Aortic smooth muscle cell (primary cell): ENCODE measurements at places on chromosomes 5 and 9. TPM values are rescaled to one million over a fixed set of nuclear protein-coding genes. Genes with fewer than 3 reads are reported as not detected.

Gene PLAC8L1
- total RNA-seq: 0.25 and 0.40 TPM in 2 replicates

Gene OR1J2
- total RNA-seq: 0.53 TPM in 1 of 2 replicates, not detected in the other

Gene CSNK1G3
- total RNA-seq: 33.3 and 42.0 TPM in 2 replicates

Gene P4HA2
- 114 and 136 TPM in 2 replicates for total RNA-seq

Gene PCDHAC2
- 0.31 and 0.53 TPM in 2 replicates for total RNA-seq

Gene TSLP
- 18.9 and 26.5 TPM in 2 replicates for total RNA-seq

Gene TAF11L5
- not detected in 2 replicates for total RNA-seq

Gene TIGD6
- 6.2 and 7.3 TPM in 2 replicates for total RNA-seq

Gene SPOCK1
- 50.3 and 224 TPM in 2 replicates for total RNA-seq

Gene INPP5E
- total RNA-seq: 5.2 and 5.3 TPM in 2 replicates

Gene SURF2
- total RNA-seq: 13.9 and 21.3 TPM in 2 replicates

Gene DDX46
- total RNA-seq: 20.1 and 21.3 TPM in 2 replicates

Gene FABP6
- total RNA-seq: not detected in 2 replicates

Gene CDH9
- total RNA-seq: not detected in 2 replicates

Gene SNX2
- 75.7 and 109 TPM in 2 replicates for total RNA-seq

Gene ORM2
- total RNA-seq: not detected in 2 replicates

Gene SH3GL2
- total RNA-seq: 0.13 TPM in 1 of 2 replicates, not detected in the other

Gene CATSPER3
- 0.13 and 0.25 TPM in 2 replicates for total RNA-seq

Gene ANKRD31
- 0.06 and 0.13 TPM in 2 replicates for total RNA-seq

Gene CDH10
- under 0.01 and 0.12 TPM in 2 replicates for total RNA-seq

Gene MVB12B
- 1.8 and 2.7 TPM in 2 replicates for total RNA-seq

Gene ANKRD34B
- total RNA-seq: not detected in 2 replicates

Gene DPM2
- total RNA-seq: 9.6 and 11.1 TPM in 2 replicates

Gene ZNF474
- total RNA-seq: 0.12 and 0.13 TPM in 2 replicates
